HepG2 (cell line): ENCODE measurements at places on chromosomes 7 and 10. TPM values are rescaled to one million over a fixed set of nuclear protein-coding genes. Genes with fewer than 3 reads are reported as not detected.

DNA sequence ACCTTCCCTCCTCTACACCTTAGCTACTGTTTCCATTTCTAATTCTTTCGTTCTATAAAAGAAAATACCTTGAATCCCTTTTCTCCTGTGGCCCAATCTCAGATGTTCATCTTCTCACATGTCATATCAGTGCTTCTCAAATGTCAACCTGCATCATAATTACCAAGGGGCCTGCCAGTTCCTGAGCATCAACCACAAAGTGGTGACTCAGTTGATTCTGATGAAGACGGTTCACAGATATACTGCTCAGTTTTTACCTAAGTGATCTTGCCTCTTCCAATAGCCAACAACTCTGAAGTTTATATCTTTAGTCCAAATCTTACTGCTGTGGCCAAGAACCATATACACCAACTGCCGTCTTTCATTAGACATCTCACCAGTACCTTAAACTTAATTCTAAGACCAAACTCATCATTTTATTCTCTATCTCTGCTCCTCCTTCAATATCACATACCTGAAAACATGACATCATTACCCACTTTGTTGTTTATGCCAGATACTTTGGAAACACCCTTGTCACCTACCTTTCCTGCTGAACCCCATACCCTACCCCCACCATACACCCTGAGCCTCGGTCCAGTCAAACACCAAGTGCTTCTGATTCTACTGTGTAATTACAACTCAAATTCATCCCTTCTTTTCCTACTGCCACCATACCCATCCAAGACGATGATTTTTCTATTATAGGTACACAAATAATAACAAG lies 115.5 kb downstream of the LMBR1 start:
- no peaks in the 10 kb centered on the region for H3K27me3 ChIP-seq
- no peak overlapping the region for H3K4me3 ChIP-seq
- no peak for DNase-seq
- no peaks in the 10 kb centered on the region for H3K36me3 ChIP-seq
- no peaks in the 10 kb centered on the region for H3K4me1 ChIP-seq
- H3K27ac ChIP-seq = no peak overlapping the region

GRCh38 chr7:28355635-28356319 lies 56.5 kb upstream of the CREB5 start:
- no peaks in the 10 kb centered on the region for H3K27me3 ChIP-seq
- no peaks in the 10 kb centered on the region for H3K36me3 ChIP-seq
- no peak for DNase-seq
- no peak overlapping the region for H3K27ac ChIP-seq
- H3K4me3 ChIP-seq = no peak overlapping the region

DNA sequence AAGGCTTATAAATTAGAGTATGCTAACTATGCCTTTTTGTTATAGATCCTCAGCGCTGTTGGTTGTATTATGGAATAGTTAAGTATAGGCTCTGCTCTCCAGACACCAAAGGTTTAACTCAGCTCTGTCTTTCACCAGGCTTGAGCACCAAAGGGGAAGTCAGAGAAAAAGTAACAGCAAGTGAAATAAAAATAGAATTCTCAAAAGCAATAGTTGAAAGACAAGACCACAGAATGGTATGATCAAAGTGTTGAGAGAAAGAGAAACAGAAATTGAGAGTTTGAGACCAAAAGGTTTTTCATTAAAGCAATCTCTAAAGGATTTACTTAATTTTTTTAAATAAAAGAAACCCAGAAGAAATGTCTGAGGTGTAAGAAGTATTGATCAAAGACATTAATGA lies 529.8 kb upstream of the C7orf33 start:
- no peaks in the 10 kb centered on the region for H3K27me3 ChIP-seq
- no peaks in the 10 kb centered on the region for H3K36me3 ChIP-seq
- DNase-seq = no peak
- no peak overlapping the region for H3K27ac ChIP-seq
- H3K4me1 ChIP-seq = no peaks in the 10 kb centered on the region
- no peak overlapping the region for H3K4me3 ChIP-seq

DNA sequence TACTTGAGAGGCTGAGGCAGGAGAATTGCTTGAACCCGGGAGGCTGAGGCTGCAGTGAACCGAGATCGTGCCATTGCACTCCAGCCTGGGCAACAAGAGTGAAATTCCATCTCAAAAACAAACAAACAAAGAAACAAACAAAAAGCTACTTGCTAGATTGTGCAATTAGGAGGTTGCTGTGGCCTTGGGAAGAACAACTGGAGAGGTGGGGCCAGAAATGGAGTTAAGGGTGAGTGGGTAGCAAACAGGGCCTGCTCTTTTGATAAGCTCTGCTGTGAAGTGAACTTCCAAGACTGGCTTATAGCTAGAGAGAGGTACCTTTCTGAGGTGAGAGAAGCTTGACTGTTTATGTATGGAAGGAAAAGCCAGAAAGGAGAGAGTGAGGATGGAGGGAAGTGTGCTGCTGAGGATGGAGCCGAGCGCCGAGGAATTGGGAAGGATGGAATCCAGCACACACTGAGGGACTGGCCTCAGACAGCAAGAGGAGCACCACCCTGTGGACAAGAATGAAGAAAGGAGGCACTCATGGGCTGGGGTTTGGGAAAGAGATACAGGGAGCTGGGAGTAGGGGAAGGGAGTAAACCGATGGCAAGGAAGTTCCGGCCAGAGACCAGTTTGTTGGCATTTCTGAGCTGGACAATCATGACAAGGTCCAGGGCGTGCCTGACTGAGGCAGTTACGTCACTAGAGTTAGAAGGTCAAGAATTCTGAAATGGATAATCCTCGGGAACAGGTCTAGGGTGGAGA lies 7.0 kb upstream of the RPEL1 start:
- no peaks in the 10 kb centered on the region for H3K27me3 ChIP-seq
- peak; percentile 63 for DNase-seq
- H3K4me3 ChIP-seq = no peak overlapping the region
- H3K27ac ChIP-seq = no peak overlapping the region

The CALML5 gene
- total RNA-seq = not detected in 2 replicates

- no peak overlapping the region for H3K4me3 ChIP-seq
- H3K27me3 ChIP-seq = no peaks in the 10 kb centered on the region
- peaks cover 26% of the 10 kb centered on the region for H3K4me1 ChIP-seq
Measured at GRCh38 chr10:112340601-112341000, 33.3 kb upstream of the ACSL5 start.

DNA sequence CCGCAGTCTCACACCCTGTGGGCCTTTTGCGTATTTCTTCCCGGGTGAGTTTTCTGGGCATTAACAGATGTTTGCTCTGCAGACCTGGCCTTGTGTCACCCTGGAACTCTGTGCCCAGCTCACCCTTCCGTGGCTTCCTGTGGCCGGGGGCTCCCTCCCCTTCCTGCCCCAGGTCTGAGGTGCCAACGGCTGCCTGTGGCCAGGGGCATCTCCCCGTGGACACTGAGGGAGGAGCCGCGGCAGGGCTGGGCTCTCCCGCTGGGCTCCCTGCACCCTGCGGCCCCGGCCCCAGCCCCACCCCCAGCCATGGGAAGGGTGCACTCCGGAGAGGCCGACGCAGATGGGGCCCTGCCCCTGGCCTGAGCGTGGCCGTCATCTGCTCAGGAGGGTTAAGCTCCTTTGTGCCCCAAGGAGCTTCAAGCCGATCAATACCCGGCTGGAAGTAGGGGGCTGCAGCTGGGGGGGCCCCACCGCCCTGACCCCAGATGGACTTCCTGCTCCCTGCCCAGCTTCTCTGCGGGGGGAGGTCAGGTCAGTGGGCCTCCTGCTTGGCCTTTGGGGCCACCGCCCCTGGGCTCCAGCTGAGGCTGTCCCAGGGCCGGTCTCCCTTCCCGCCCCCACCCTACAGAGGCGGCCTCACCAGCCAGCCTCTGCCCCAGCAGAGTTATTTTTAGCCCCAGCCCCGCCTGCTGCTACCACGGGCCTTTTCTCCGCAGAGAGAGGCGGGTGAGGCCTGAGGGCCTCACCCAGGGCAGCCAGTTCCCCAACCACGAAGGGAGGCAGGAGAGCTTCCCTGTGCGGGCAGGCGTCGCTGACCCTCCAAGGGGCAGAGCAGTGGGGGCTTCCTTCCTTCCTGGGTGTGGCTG lies 24.2 kb downstream of the PWWP2B start:
- peak overlapping the region; percentile 40 for H3K4me3 ChIP-seq
- DNase-seq = peak; percentile 33
- H3K4me1 ChIP-seq = peaks cover 40% of the 10 kb centered on the region
- no peaks in the 10 kb centered on the region for H3K36me3 ChIP-seq

GRCh38 chr10:79326361-79327089 lies 20.7 kb upstream of the PPIF start:
- H3K27ac ChIP-seq = no peak overlapping the region
- no peak for DNase-seq
- 0 out of 2 replicates have a peak, but pooled peaks cover 3% of the 10 kb centered on the region for H3K27me3 ChIP-seq
- H3K4me1 ChIP-seq = peaks cover 16% of the 10 kb centered on the region
- no peaks in the 10 kb centered on the region for H3K36me3 ChIP-seq
- H3K4me3 ChIP-seq = no peak overlapping the region

DNA sequence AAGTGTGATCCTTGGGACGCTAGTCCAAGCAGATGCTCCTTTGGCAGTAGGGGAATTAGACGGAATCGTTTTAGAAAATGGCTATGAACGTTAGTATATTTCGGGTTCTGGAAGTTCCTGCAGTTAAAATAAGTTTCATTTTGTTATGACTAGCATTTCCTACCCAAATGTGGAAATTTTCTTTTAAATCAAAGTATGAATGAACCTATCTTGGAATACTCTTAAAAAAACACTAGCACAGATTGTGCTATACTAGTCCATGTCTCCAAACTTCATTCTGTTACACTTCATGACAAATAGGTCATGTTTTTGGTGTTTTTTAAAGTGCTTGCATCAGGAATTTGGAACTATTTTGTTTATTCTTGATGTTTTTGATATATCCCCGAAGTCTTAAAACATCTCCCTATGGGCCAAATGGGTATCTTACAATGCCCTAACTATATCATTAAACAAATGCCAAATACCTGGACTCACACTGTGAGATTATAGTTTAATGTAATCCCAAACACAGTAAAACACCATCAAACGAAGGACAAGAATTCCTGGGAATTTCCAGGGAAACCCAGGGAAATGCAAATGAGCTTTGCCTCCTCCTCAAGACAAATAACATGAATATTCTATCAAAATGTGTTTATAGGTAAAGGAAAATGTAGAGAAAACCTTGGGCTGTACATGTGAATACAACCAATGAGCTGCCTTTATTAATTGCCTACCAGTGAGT lies 75.9 kb upstream of the PTPRZ1 start:
- H3K36me3 ChIP-seq = no peaks in the 10 kb centered on the region
- DNase-seq = no peak
- no peak overlapping the region for H3K4me3 ChIP-seq
- no peaks in the 10 kb centered on the region for H3K27me3 ChIP-seq
- no peak overlapping the region for H3K27ac ChIP-seq
